ENCODE measurements at places on chromosomes 7 and 10.

DNA sequence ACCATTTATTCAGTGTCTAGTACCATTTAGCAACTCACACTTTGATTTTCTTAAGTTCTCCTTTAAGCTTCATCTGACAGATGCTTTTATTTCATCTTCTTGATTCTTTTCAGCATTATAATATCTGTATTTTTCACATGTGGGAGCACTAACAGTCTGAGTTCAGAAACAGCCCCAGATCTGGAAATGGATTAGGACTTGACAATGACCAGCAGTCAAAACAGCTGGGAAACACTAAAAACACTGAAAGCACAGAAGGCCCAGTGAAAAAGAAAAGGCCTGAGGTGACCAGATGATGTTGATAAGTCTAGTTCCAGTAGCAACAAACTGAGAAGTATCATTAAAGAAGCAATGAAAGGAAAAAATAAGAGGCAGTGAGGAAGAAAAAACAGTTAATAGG lies 304.7 kb upstream of the MYO3A start:
- no peak for DNase-seq

DNA sequence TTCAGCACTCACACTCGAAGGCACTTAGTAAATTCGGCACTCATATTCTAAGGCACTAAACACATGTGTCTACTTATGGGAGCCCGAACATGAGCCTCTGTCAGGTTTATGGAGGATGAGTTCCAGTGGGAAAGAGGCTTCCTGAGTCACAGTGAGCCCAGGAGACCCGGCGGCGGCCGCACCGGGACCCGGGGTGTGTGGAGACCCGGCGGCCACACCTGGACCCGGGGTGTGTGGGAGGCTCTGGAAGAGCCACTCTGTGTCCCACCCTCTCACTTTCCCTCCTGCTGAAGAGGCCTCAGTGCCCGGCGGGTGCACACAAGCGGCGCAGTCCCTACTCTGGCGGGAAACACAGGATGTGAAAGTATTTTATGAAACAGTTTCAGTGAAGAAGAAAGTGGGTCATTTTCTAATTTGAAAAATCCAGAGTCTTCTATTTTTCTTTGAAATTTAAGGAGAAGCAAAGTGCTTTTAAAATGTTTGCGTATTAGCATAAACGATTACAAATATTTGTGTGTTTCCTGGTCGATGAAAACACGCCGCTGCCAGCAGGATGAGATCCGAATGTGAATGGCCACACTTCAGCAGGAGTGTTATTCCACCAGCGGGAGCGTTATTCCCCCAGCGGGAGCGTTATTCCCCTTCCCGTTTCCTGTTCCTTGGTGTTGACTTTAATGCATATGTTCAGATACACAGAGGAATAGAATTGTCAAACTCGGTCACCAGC lies 625.1 kb downstream of the DNAJB6 start:
- no peak for DNase-seq

- no peak for DNase-seq
Observed at GRCh38 chr10:78065611-78066010, 31.9 kb downstream of the RPS24 start.

GRCh38 chr7:73738220-73738611 lies 386 bp downstream of the ABHD11 start:
- no peak for DNase-seq

- DNase-seq, result no peak
Observed at GRCh38 chr10:29529146-29529545, 105.6 kb downstream of the SVIL start.

GRCh38 chr10:76982671-76983070 lies 654.9 kb downstream of the KCNMA1 start:
- no peak for DNase-seq

All from HS-5 (cell line).